T-helper 9 cell (primary cell): ENCODE measurements at places on chromosomes 6 and 20.

DNA sequence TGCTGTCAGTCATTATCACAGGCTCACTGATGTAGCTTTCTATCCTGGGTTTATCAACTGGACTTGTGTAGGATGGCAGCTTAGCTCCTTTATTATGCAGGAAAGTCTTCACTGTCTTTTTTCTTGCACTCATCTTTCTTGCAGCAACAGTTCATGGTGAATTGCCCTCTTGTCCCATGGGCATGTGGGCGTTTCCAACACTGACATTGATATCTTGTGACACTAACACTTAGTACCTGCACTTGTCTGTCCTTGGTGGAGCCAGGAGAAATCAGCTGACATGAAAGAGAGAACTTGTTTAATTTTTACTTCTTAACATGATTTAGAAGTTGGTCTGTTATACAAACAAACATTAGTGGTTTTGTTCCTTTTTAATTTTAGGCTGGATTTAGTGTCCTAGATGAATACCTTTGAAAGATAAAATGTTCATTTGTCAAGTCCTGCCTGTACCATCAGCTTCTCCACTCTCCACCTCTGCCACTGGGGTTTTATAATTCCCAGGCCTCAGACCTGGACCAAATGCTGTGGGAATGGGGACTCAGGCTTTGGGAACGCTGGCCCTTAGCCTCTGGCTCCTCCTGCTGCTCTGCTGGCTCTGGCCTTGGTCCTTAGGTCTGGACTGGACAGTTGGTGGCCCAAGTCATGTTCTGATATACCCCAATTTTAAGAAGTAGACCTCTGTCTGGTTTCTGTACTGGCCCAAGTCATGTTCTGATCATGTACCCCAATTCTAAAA lies 161.0 kb upstream of the LAMP5 start:
- no peak for DNase-seq

- DNase-seq: no peak
These were observed 1.5 kb downstream of the SERPINB1 start for GRCh38 chr6:2839982-2840748.

DNA sequence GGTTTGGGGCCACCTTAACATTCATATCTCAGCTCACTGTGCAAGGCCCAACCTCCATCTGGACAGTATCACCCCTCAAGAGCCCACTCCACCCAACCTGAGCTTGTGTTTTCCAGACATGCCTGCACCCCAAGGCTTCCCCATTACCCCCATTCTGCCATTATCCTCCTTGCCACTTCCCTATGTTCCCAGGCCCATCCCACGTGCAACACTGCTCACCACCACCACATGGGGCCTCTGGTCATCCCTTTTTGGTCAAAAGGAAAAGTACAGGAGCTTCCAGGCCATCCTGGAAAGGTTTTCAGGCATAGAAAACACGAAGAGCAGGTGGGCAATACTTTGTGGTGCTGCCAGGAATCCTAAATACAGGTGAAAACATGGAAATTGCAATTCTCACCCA lies 140.3 kb downstream of the SYNDIG1 start:
- no peak for DNase-seq

DNA sequence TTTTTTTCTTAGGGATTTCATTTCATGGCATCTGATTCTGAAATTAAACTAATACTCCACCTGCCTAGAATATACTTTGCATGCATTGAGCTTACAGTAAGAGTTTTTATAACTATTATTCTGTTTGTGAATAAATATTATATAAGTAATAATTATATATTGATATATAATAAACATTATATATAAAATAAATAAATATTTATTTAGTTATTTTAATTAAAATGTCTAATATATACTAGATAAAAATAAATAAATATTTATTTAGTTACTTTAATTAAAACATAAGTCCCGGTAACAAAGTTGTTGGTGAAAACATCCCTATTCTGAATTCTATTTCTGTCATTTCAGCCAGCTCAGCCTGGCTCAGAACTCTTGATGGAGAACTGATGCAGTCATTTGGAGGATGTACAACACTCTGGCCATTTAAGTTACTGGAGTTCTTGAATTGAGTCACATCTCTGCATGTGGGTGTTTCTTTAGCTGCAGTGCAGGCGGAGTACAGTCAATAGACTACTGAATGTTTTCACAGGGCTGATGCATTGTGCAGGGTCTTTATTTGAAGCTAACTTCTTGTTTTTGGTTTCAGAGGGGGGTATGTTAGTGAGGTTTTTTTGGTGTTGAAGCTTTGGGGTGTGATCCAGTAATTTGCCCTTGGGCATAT lies 508.9 kb upstream of the ADGRB3 start:
- DNase-seq: no peak

- no peak for DNase-seq
These were observed 504.8 kb downstream of the MEI4 start for GRCh38 chr6:78157606-78158005.

- no peak for DNase-seq
These were observed 12.6 kb upstream of the BNIP5 start for GRCh38 chr6:36349240-36349639.
